Activated T-cell treated with anti-CD3 and anti-CD28 coated beads, Interleukin-2, amount 50 U/mL, for 72 hours (primary cell): ENCODE measurements at places on chromosomes 6 and 20.
A peak's percentile ranks its signal among the peaks of the same experiment; 100 is the strongest.

DNA sequence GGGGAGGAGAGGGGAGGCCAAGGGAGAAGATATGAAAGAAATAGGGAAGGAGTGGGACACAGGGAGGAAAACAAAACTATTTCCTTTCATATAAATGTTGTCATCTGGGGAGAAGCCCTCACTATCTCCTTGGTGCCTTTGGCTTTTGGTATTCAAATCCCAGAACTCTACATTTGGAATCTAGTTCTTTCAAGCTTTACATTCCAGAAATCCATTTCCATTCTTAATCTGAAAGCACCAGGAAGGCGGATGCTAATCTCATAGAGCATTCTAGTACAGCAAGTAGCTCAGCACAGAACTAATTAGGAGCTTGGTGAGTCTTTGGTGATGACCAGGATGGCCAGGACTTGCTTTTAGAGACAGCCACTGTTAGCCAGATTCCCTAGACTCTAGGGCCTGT is 177.9 kb downstream of the KIF16B start:
- DNase-seq = no peak

GRCh38 chr6:34021554-34022190 is 124.2 kb downstream of the GRM4 start:
- no peak for DNase-seq

GRCh38 chr6:34059136-34059731 is 86.7 kb downstream of the GRM4 start:
- DNase-seq = no peak

DNA sequence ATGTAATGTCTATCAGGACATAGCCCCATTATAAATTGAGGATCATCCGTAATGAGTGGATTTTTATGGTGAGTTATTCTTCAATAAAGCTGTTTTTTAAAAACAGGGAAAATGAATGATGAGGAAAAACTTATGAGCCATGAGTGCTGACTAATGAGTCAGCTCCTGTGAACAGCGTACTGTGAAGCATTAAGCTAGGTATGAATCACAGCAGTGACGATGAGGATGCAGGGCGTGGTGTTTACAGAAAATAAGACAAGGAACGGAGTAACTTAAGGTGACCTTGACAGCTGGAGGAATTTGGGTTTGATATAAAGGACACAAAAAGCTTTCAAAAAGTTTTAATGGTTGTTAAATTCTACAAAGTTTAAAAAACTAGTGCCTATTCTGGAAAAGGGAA is 96.3 kb downstream of the FOXF2 start:
- no peak for DNase-seq

- no peak for DNase-seq
Observed at GRCh38 chr20:50271176-50271575, 80.5 kb downstream of the CEBPB start.

GRCh38 chr6:148932208-148932607 is 185.4 kb downstream of the UST start:
- DNase-seq = no peak

- DNase-seq = no peak
Observed at GRCh38 chr6:157980288-157981131, 1.2 kb upstream of the SYNJ2 start.

DNA sequence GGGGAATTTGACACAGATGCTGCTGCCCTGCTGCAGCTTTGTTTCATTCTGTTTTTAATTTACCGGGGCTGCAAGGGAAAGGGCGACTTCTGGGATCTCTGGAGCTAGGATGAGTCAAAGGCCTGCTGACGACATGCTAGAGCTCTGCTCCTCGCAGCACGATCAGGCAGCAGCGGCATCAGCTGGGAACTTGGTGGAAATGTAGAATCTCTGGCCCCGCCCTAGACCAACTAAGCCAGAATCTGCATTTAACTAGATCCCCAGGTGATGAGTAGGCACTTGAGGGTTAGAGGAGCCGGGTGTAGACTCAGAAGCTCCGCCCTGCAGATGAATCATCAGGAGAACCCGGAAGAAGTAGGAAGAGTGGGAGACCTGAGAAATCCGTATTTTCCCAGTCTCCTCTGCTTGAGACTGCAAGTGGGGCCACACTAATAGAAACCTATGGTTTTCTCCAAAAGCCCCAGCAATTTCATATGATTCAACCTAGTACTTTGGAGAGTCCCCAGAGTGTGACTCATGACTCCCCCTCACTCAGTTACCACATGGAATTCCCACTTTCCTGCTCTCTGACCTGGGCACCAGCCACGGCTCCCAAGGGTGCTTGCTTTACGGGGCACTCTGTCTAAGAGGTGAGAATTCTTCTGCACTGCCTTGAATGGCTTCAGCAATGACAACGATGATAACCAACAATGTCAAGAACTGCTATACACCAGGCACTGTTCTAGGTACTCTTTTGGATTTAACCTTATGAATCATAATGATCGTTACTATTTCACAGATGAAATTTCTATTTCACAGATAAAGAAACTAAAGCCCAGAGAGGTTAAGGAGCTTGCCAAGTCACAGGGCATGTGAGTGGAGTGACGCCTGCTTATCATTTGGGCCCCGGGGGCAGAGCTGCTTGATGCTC is 18.1 kb downstream of the TUBB2B start:
- peak; percentile 65 for DNase-seq

DNA sequence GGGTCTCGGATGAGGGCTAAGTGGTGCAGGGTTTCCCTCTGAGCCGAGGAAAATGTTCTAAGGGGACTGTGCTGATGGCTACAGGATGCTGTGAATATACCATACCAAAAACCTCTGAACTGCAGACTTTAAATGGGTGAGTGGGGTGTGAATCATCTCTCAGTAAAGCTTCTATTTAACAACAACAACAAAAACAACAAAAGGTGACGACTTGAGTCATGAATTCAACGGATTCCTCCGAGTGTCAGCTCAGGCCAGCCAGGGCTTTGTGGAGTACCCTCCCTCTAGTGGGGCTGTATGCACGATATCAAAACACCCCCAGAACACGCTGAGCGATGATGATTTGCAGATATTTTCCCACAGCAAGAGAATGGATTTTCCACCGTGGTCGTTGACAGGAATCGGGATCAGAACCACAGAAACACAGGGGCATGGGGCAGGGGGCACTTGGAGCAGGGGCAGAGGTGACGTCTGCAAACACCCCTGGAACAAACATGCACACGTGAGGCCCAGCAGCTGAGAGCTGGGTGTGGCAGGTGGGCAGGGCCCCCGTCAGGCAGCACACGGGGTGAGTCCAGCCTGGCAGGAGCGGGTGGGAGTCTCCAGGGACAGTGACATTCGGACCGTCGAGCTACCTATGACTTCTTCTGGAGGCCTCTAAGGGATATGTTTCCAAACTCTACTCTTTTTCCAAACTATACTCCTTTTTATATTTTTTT is 38.6 kb downstream of the SLC2A4RG start:
- no peak for DNase-seq

- no peak for DNase-seq
Observed at GRCh38 chr20:9422321-9423057, 91.9 kb upstream of the LAMP5 start.

GRCh38 chr6:122571888-122572287 is 38.3 kb upstream of the PKIB start:
- DNase-seq = no peak

GRCh38 chr6:169843110-169843509 is 91.7 kb downstream of the ERMARD start:
- no peak for DNase-seq

DNA sequence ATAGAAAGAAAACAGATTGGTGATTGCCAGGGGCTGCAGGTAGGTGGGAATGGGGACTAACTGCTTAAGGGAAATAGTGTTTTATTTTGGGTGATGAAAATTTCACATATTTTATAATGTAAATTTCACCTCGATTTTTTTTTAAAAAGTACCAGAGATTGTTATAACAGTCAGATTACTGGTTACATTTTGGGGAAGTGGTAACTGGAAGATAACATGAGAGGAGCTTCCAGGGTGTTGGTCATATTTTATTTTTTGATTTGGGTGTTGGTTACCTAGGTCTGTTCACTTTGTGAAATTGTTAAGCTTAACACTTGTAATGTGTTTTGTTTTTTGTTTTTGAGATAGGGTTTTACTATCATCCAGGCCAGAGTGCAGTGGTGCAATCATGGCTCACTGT is 17.2 kb upstream of the CRIP3 start:
- DNase-seq = no peak

GRCh38 chr6:128275030-128275429 is 245.4 kb downstream of the PTPRK start:
- DNase-seq = no peak

DNA sequence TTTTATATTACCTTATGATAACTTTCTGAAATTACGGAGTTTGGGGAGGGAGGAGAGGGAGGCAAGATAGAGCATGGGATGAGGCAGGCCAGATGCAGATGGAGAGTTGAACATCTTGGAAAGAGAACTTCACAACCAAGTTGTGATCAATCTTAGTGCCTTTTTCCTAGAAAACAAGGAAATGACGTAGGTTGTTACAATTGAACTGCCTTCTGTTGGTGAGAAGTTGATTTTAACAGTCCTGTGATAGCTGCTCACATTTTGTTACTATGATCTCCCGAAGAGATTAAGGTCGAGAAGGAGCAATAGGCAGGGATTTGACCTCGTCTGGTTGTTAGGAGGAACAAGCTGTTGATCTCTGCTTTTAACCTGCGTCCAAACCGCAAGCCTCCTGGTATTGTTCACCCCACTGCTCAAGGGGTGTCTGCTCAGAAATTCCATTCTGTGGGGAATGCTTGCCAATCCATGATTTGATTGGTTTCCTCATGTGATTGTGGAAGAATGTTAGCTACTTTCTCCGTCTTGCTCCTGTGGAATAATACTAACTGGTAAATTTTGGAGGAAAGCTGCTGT is 35.1 kb downstream of the TIAM2 start:
- no peak for DNase-seq

DNA sequence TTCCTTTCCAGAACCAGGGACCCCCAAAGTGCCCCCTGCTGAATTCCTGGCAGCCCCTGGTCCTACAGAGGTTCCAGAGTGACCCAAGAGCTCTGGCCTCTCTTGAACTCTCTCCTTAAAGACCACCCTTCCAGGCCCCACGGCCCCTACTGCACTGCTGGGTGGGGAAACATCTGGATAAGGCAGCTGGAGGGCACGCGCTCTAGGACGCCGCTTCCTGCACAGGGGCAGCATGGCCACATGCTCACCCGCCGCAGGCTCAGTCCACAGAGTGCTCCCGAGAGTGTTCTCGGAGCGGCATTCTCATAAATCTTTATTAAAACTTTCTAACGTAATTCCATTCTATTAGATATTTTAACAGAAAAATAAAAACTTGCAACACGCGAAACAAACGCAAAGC is 37.0 kb downstream of the RRBP1 start:
- DNase-seq = no peak

- no peak for DNase-seq
Observed at GRCh38 chr20:32433311-32434021, 75.3 kb downstream of the ASXL1 start.

GRCh38 chr6:166257911-166258318 is 50.3 kb downstream of the PRR18 start:
- DNase-seq = peak; percentile 18

GRCh38 chr6:51753635-51754034 is 333.8 kb downstream of the PKHD1 start:
- no peak for DNase-seq

DNA sequence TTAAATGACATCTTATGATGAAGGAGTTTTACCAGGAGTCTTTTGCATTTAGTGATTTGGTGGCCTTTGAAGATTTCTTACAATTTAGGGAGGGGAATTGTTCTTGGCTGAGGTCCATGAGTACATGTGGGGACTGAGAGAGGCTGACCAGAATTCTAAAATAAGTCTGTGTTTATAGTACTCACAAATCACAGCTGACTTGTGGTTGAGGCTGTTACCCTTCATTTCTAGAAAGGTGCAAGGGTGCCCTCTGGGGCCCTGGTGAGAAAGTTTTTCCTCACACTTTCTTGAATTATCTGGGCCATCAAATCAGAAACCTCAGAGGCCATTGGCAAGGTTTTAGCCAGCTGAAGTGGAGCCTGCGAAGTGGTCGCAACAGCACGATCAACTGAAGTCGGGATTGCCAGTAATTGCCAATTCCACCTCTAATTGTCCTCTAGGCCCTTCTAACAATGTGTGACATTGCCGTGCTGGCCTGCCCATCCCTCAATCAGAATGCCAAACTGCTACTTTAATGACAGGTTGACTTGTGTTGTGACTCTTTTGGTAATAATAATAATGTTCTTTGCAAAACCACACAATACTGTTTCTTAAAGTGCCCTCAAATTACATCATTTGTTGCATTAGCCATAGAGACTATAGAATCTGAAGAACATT is 221.6 kb downstream of the OGFRL1 start:
- no peak for DNase-seq

DNA sequence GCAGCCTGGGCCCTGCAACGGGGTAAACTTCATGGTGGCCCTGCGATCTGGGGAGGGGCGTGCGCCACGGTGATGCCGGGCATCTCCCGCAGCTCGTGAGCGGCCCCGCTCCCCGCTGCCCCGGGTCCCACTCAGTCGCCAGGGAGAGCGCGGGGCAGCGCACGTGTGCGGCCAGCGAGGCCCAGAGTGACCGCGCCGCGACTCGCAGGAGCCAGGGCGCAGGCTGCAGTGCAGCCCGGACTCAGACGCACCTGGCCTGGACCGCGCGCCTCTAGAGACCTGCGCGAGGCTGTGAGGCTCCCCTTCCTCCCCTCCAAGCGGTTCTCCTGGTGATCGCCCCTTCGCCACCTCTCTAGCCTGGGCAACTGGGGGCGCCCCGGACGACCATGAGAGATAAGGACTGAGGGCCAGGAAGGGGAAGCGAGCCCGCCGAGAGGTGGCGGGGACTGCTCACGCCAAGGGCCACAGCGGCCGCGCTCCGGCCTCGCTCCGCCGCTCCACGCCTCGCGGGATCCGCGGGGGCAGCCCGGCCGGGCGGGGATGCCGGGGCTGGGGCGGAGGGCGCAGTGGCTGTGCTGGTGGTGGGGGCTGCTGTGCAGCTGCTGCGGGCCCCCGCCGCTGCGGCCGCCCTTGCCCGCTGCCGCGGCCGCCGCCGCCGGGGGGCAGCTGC is 652 bp downstream of the BMP6 start:
- peak; percentile 7 for DNase-seq

DNA sequence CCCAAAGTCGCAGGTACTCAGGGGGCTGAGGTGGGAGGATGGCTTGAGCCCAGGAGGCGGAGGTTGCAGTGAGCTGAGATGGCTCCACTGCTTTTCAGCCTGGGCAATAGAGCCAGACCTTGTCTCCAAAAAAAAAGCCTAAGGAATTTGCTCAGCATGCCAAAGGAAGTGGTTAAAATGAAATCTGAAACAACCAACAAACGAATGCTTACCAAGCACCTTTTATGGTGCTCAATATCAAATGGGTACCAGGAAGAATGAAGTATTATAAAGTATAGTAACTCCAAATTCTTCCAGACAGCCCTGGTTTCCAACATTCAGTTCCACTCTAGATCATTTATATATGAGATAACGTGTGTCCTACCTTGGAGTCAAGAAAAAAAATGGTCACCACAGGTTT is 14.0 kb downstream of the GMDS start:
- no peak for DNase-seq

GRCh38 chr6:31567531-31568370 is 4.3 kb upstream of the LTA start:
- peak; percentile 36 for DNase-seq

GRCh38 chr6:158911746-158912480 is 88.1 kb downstream of the RSPH3 start:
- DNase-seq = peak; percentile 16
